H7 (cell line): ENCODE measurements at places on chromosomes 5 and 9.

DNA sequence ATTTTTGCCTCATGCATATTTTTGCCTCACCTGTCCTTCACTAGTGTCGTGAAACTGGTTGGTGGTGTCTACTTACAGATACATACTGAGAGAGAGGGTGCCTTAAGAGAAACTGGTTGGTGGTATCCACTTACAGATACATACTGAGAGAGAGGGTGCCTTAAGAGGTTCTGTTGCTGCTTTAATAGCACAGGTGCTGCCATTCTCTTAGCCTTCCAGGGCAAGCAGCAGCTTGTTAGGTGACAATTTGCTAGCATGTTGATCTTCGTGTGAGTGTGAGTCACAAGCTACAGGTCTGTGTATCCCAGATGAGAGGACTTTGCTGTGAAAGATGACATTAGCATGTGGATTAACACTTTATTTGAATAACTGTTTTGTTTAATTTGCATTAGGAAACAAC, 1.4 kb downstream of the PTTG1 start:
- DNase-seq = no peak

- no peak for DNase-seq
These were observed 225.4 kb upstream of the RFX3 start for GRCh38 chr9:3751125-3751758.

DNA sequence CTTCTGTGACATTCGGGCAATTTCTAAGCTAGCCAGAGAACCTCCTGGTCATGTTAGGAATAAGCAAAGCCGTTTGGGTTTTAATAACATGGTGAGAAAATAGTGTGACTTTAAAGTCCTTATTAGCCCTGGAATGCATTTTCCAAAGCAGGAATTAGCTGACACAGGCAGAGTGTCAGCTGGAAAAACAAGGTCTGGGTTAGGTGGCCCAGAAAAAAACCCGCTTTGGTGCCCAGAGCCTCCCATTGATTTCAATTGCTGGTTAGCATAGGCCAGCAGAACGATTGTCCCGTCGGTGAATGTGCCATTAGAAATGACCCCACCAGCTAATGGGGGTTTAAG, 62.1 kb upstream of the CPEB4 start:
- DNase-seq = no peak

DNA sequence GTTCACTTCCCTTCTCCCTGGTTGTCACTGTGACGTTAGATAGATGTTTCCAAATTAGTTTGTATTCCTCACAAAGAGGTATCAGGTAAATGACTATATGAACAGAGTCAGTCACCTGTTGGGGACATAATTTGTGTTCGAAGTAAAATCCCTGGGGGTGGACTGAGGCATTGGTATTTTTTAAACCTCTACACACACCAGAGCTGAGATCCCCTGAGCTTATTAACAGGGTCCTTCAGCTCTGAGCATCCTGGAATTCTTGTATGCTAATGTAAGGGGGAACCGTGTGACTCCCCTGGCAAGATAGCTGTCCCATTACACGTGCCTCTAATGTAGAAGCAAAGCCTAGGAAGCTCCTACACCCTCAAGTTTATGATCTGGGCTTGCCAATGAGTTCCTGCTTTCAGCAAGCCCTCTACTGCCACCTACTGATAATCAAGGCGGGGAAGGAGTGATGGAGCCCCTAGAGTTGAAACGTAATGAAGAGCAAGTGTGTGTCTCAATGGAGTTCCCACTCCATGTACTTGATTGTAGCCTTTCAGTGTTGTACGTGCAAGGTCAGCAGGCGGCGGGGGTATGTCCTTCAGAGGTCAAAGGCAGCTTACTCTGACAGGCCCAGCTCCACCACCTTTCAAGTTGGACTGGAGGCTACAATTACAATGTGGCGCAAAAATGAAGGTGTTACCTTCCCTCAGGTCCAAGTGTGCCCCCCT, 14.4 kb downstream of the PRKACG start:
- peak; percentile 76 for DNase-seq

- DNase-seq = peak; percentile 8
These were observed 54.6 kb downstream of the ZNF354C start for GRCh38 chr5:179114756-179115155.

GRCh38 chr9:69044240-69045219, 9.0 kb downstream of the FXN start:
- peak; percentile 55 for DNase-seq

GRCh38 chr9:109597496-109597895, 99.4 kb upstream of the PTPN3 start:
- no peak for DNase-seq

DNA sequence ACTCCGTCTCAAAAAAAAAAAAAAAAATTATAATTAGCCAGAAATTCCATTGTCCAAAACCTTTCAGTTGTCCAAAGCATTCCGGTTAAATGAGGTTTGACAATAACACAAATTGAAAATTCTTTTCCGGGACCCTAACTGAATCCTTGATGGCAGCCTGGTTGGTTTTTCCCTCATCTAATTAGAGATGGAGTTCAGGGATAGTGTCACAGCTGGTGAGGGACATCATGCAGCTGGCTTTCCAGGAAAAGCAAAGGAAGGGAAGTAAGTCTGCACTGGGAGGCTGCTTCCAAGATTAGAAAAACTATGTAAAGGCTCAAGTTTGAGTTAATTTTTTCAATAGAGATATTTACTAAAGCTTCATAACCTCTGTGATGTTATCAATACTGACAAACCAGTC, 195.4 kb downstream of the ADAMTS12 start:
- no peak for DNase-seq
